ENCODE measurements at places on chromosomes 1 and 21. TPM values are rescaled to one million over a fixed set of nuclear protein-coding genes. Genes with fewer than 3 reads are reported as not detected.

ZRANB2 gene
- 92.4 TPM for total RNA-seq

- no peak for DNase-seq
These were observed 95.9 kb upstream of the CCDC190 start for GRCh38 chr1:162956922-162957321.

- no peak for DNase-seq
These were observed 574.7 kb upstream of the ZP4 start for GRCh38 chr1:238465449-238465848.

DNA sequence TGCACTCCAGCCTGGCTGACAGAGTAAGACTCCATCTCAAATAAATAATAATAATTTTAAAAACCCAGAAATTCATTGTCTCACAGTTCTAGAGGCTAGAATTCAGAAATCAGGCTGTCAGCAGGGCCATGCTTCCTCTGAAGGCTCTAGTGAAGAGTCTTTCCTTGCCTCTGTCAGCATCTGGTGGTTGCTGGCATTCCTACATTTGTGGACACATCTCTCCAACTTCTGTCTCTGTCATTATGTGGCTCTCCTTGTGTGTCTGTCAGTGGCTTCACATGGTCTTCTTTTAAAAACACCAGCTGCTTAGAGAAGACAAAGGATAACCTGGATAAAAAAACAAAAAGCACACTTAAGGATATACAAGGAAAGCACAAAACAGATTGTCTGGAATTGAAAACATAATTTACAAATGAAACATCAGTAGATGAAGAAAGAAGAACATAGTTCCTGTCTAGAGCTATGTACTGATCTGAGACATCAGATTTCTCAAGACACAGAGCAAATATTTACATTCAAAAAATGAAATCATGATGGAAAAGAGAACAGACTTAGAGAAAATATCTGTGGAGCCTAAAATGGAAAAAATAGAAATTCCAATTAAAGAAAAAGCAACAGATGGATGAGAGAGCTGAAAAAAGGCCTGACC is 32.7 kb upstream of the ASB17 start:
- DNase-seq: no peak

DNA sequence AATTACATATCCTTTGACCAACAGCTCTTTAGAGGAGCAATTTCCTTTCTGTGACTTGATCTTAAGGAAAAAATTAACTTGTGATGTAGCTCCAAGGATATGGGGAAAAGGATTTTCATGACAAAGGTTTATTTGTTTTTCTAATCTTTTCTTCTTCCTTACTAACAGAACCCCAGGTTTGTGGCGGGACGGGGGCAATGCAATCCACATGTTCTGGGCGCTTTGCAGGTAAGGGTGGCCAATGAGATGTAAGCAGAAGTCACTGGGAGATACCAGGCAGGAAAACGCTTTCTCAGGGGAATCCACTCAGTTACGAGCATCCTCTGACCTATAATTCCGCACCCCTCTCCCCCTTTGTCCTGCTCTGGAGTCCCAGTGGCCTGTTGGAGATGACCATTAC is 122.0 kb downstream of the MRPS6 start:
- DNase-seq: no peak

- no peak for DNase-seq
These were observed 19.4 kb downstream of the SLC26A9 start for GRCh38 chr1:205923651-205924459.

GRCh38 chr1:183905508-183906113 is 100.7 kb downstream of the RGL1 start:
- no peak for DNase-seq

GRCh38 chr21:18147678-18148077 is 97.0 kb upstream of the CHODL start:
- no peak for DNase-seq

- no peak for DNase-seq
These were observed at the start of gene CELF3 for GRCh38 chr1:151716771-151717631. Gene CELF3, minus strand, starts transcription at chr1:151716803. Its CDS starts 783 bp downstream, at chr1:151716020.
